ENCODE measurements at places on chromosomes 16 and 17.
A peak's percentile ranks its signal among the peaks of the same experiment; 100 is the strongest.

DNA sequence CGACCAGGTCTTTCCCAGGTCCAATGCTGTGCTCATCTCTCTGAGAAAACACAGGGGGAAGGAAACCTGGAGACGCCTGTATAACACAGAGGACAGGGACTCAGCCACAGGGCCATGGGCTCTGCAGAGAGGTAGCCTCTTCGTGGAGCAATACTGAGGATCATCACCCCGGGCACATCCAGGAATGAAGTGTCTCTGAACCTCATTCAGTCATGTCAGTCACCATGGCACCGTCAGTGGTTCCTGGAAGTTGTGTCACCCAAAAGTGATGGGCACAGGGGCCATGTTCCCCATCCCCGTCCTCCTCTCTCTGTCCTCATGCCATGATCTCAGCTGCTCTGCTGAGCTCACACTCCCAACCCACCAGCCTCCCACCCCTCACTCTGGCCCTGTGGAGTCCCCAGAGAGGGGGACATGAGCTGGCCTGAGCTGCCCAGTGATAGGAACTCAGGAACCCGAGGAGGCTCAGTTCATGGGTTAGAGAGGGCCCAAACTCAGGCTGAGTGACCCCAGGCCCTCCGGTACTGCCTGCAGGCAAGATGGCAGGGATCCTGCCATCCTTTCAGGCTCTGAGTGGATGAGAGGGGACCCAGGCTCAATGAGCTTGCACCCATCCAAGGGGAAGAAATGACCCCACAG lies 53.4 kb downstream of the PITPNM3 start:
- no peak for DNase-seq

DNA sequence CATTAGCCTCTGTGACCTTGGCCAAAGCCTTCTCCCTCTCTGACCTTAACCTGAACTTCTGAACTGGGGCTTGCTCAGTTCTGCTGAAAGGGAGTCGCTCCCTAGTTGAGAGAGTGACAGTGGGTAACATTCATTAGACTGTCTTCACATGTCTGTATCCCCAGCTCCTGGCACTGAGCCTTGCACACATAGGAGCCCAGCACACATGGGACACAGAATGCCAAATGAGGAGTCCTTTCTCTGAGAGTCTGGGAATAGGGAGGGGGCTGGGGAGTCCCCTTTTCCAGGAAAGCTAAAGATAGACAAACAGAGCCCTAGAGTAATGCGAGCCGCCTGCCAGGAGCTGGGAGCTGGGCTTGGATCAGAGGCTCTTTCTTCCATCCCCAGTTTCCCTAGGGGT lies 2.5 kb downstream of the TAC4 start:
- peak; percentile 31 for DNase-seq

GRCh38 chr17:17350491-17351355 lies 47.5 kb downstream of the NT5M start:
- no peak for DNase-seq

- DNase-seq, result no peak
Observed at GRCh38 chr17:29559640-29560039, 7.2 kb downstream of the ABHD15 start.

Measured in muscle of arm (tissue), 14 donors.